ENCODE measurements at places on chromosomes 13 and 19.
A peak's percentile ranks its signal among the peaks of the same experiment; 100 is the strongest.

DNA sequence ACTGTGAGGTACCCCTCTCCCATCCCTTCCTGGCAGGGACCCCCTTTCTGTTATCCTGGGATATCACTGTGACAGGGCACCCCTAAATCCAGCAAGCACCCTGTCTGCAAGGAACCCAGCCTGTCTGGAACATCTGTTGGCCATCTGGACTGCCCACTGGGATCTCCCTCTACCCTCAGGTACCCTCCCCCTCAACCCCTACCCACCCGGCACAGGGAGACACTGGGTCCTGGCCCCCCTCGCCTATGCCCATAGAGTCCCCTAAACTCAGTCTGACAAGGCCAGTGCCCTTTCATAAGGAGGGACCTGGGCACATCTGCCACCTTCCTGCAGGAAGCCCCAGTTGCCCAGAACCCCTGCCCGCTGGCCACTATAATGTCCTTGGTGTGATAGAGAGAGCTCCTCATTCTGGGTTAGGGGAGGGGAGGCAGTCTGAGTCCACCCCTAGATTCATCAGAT lies 2.8 kb upstream of the SLC27A5 start:
- no peak for DNase-seq

- DNase-seq: no peak
Measured at GRCh38 chr19:9644472-9644871, 23.4 kb upstream of the ZNF561 start.

- no peak for DNase-seq
Measured at GRCh38 chr19:16367261-16367683, 42.6 kb downstream of the KLF2 start.

DNA sequence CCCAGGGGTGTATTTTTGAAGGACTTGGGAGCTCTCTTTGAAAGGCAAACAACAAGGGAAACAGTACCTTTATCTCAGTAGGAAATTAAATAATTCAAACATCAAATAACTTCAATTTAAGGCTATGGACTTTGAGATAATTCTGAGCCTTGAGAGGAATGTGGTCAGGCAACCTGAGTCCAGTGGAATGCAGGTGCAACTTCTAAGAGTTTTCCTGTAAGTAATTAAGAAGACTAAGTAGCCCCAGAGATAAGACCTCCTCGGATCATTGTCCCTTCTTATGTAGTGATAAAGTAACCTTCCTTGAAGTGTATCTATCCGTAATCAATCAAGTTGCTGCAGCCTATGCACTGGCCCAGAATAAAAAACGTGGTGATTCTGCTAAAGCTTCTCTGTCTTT lies 29.2 kb downstream of the ZNF701 start:
- DNase-seq: no peak

DNA sequence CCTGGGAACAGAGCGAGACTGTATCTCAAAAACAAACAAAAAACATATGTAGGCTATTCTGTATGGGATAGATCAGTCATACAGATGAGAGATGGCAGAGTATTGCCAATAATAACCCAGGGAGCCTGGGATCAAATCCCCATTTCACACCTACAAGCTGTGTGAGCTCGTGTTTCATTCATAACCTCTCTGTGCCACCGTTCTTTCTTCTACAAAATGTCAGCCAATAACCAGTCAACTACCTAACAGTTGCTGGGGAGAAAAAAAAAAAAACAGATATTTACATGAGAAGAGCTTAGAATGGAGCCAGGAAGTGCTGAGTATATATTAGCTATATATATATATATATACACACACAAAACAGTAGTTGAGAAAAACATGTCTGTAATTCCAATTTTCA lies 6.5 kb upstream of the IFNL2 start:
- DNase-seq: peak; percentile 36

DNA sequence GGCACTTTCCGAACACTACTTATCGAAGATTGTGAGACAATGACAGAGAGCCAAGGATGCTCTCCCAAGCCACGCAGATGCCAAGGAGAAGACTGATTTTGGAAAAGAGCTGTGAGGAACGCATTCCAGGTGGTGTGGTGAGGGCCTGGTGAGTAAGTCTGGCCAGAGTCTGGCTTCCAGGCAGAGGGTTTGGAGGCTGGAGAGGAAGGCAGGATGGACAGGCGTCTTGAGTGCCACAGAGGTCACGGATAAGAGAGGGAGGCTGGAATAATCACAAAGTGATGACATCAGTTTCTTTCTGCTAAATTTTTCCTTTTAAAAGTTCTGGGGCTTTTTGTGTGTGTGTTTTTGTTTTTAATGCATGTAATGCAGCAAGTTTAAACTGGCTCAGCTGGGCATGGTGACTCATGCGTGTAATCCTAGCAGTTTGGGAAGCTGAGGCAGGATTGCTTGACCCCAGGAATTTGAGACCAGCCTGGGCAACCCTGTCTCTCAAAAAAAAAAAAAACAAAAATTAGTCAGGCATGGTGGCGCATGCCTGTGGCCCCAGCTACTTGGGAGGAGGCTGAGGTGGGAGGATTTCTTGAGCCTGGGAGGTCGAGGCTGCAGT lies 235.1 kb downstream of the NALCN start:
- DNase-seq: no peak

GRCh38 chr19:57572415-57572947 lies 6.2 kb downstream of the ZNF416 start:
- DNase-seq: no peak

Data from 8988T (cell line).